ENCODE measurements at places on chromosomes 2 and 18.

DNA sequence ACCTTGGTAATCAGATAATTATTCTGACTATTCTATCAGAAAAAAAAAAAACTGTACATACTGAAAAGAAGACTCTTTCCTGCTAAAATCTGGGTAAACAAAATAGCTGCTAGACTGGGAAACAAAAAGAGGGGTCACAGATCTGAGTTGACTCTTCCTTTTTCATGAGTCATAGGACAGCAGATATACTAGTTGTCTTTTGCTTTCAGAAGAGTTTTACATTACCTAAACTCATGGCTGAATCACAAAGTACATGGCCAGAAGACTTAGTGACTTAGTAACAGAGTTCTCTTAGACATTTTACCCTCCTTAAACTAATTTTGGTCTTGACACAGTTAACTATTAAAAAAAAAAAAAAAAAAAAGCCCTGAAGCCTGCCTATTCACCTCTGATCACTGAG lies 834.0 kb upstream of the FSHR start:
- no peak for DNase-seq

- DNase-seq, result no peak
These were observed 84.5 kb upstream of the SNTG2 start for GRCh38 chr2:866009-866680.

- peak; percentile 20 for DNase-seq
These were observed 49.2 kb upstream of the NXPH2 start for GRCh38 chr2:138829326-138829919.

DNA sequence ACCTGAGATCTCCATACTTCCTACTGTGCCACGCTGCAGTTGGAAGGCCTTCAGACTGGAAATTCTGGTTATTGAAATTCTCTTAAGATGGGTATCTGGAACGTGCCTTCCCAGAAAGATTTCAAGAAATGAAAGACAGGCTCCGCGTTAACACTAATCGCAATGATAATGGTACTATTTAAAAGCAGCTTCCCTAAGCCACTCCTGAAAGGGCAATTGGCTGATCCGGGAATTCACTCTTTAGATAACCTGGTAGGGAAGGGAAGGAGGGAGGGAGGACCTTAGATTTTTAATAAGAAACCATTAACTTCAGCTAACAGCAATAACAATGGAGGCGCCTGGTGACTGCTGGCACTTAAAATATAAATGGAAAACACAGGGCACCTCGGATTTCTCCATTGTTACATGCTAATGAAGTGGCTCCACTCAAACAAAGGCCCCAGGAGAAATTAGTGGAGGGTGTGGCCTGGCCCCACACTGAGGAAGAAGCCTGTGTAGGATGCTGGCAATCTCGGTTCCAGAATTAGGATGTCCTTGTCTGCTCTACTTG lies 22.5 kb upstream of the MTA3 start:
- DNase-seq, result no peak

GRCh38 chr2:96506907-96507240 lies 1.7 kb upstream of the NEURL3 start:
- DNase-seq, result no peak

DNA sequence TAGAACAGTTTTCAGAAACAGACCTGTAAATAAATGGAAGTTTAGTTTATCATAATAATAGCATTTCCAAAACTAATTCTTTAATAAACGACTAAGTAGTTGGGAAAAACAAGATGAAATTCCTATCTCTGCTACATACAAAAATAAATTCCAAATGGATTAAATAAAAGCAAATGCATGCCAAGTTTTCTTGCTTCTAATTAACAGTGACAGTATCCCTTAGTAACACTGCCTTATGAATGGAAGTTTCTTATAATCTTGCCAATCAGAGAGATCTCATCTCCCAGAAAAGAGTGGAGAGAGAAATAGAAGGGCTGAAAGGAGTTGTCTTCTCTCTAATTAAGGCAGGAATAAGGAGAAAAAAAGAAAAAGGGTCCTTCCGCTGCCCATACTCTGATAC lies 133.9 kb downstream of the GFPT1 start:
- no peak for DNase-seq

GRCh38 chr2:118124288-118124891 lies 36.1 kb downstream of the INSIG2 start:
- no peak for DNase-seq

Data from T-cell (primary cell).